HFFc6 (cell line): ENCODE measurements at places on chromosomes 4 and X.

DNA sequence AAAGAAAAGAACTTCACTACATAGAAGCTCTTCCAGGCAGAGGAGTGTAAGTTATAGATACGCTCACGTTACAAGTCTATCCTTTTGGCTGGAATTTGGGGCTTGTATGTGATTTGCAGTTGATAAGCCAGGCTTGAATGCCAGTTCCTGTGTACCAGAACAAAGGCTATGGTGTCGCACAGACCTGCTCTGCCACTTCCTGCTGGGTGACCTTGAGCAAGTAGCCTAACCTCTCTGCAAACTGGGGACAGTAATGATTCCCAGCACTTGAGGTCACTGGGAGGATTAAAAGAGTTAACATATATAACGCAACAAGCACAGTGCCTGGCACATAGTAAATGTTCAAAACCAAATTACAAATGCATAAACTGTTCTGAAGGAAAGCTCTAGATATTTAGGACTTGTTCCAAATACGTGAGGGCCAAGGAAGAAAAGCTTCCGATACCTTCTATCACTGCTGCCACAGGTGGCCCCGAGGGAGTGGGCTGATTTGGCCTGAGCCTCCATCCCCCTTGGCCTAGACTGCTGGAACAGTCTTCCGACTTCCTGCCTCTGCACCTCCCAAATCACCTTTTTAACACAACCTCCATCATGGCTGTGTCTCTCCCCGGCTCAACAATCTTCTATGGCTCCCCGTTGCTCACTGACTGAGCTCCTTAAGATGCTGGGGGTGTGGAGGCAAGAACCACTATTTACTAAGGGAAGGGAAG, 1.3 kb upstream of the SOWAHD start:
- no peak for DNase-seq

DNA sequence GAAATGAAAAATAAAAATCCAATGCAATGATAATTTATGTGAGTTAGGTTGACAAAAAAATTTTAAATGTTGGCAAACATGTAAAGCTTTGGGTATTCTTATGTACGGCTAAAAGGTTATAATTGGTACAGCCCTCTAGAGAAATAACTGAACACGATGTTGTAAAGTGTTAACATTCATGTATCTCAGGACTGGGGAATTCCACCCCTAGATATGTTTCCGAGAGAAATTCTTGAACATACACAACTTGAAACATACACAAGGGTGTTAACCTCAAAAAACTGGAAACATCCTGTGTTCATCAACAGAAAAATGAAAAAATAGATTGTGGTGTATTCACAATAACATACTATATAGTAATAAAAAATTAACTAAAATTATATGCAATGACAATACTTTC, 91.8 kb downstream of the CHM start:
- DNase-seq: no peak

DNA sequence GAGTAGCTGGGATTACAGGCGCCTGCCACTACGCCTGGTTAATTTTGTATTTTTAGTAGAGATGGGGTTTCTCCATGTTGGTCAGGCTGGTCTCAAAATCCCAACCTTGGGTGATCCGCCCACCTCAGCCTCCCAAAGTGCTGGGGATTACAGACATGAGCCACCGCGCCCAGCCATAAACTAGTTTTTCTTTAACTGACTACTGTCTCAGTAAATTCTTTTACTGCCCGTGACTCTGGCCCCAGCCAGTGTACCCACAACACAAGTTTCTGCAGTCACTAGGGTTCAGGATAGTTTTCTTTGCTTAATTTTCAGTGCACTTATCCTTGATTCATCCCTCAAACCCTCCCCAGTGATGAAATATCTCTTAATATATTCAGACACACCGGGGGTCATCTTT, 8.3 kb downstream of the SHROOM2 start:
- DNase-seq: no peak

DNA sequence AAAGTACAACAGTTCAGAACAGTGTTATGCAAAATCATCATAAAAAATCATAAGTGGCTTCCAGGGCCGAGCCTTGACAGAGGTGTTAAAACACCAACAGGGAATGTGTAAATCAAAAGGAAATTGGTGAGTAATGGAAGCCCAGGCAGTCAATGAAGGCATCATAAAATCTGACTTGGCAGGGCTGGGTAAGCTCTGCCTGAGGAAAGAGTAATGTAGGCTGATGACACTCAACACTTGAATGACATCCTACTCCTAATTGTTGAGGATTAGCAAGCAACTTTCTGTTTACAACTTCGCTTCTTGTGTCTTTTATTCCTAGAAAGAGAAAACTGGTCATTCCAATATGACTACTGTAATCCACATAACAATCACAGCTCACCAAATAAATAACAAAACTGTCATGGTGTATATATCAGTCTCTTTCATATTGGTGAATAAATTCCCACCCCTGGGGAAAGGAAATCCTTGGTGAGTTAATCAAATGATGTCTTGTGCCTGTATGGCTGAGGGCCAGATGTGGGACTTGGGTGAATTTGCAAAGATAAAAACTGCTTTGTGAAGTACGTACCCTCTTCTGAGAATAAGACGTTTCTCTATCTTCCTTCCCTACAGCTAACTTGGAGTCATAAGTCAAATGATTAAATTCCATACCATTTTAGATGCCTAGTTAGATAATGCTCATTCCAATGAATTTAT, 196.8 kb downstream of the DCHS2 start:
- DNase-seq: no peak

DNA sequence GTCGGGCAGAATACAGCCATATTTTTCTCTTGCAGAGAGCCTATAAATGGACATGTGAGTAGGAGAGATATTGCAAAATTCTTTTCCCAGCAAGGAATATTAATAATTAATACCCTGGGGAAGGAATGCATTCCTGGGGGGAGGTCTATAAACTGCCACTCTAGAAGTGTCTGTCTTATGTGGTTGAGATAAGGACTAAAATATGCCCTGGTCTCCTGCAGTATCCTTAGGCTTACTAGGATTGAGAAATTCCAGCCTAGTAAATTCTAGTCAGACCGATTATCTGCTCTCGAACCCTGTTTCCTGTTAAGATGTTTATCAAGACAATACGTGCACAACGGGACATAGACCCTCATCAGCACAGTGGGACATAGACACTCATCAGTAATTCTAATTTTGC, 872.6 kb downstream of the FSTL5 start:
- DNase-seq: no peak

GRCh38 chrX:12657881-12658280, 133.3 kb upstream of the PRPS2 start:
- DNase-seq: no peak

- no peak for DNase-seq
Measured at GRCh38 chrX:14758029-14758491, 114.8 kb downstream of the FANCB start.

DNA sequence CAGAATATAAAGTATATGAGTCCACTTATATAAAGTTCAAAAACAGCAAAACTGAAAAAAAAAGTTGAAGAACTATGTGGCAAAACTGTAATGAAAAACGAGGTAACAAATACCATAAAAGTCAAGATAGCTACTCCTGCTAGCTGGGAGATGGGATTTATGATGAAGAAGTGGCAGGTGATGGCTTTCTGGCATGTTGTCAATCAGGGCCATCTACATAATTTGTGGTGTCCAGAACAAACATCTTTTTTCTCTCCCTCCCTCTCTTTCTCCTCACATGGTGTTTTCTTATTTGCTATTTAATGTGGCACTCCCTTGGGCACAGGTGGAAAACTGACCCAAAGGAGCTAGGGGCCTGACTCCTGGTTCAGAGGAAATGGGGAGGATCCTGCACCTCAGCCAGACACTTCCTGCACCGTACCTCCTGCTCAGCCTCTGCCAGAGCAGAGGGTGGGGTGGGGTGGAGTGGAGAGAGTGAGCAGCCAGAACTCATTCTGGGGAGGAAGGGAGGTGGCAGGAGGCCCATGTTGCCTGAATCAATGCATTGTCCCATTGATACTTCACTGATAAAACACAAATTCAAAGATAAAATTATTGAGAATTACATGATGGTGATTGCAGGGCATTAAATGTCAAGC, 5.3 kb upstream of the SAP30 start:
- DNase-seq: no peak

GRCh38 chr4:24930151-24930550, 17.3 kb upstream of the CCDC149 start:
- no peak for DNase-seq
